Bronchus fibroblast of lung (primary cell): ENCODE measurements at places on chromosomes 3 and 15. TPM values are rescaled to one million over a fixed set of nuclear protein-coding genes. Genes with fewer than 3 reads are reported as not detected.

The LRRIQ4 gene
- total RNA-seq, result not detected in 2 replicates

The CTDSPL gene
- 16.8 and 23.0 TPM in 2 replicates for total RNA-seq

The RLBP1 gene
- not detected in 2 replicates for total RNA-seq

The ADIPOQ gene
- total RNA-seq, result not detected in 2 replicates

The BUB1B gene
- total RNA-seq, result 34.8 and 35.5 TPM in 2 replicates

The MINAR1 gene
- total RNA-seq, result 0.74 and 1.0 TPM in 2 replicates

The SAMMSON gene
- total RNA-seq, result not detected in 2 replicates

The ALDH1A3 gene
- total RNA-seq, result 8.5 and 16.0 TPM in 2 replicates

The SERPINI2 gene
- total RNA-seq, result not detected in 2 replicates

The GSK3B gene
- 22.6 and 23.0 TPM in 2 replicates for total RNA-seq

The CLSTN2 gene
- 0.15 and 0.17 TPM in 2 replicates for total RNA-seq

The ROBO2 gene
- total RNA-seq, result 0.45 and 0.67 TPM in 2 replicates

The GOLGA8Q gene
- not detected in 2 replicates for total RNA-seq

The SCN11A gene
- total RNA-seq, result not detected in 2 replicates

The CDC25A gene
- 10.4 and 16.5 TPM in 2 replicates for total RNA-seq

The RTF1 gene
- total RNA-seq, result 13.4 and 15.5 TPM in 2 replicates

The DNAH1 gene
- 0.50 and 0.74 TPM in 2 replicates for total RNA-seq

The GABRB3 gene
- total RNA-seq, result under 0.01 TPM in 2 replicates

The SLITRK3 gene
- total RNA-seq, result not detected in 2 replicates

The ARGFX gene
- total RNA-seq, result not detected in 2 replicates

The CCDC13 gene
- total RNA-seq, result 1.2 and 2.7 TPM in 2 replicates

The EXD1 gene
- total RNA-seq, result not detected in 2 replicates

The SLC28A1 gene
- total RNA-seq, result not detected in 2 replicates
